ENCODE measurements at places on chromosomes 11 and 22.

- no peak for DNase-seq
Observed at GRCh38 chr11:12769834-12770345, 95.7 kb downstream of the TEAD1 start.

DNA sequence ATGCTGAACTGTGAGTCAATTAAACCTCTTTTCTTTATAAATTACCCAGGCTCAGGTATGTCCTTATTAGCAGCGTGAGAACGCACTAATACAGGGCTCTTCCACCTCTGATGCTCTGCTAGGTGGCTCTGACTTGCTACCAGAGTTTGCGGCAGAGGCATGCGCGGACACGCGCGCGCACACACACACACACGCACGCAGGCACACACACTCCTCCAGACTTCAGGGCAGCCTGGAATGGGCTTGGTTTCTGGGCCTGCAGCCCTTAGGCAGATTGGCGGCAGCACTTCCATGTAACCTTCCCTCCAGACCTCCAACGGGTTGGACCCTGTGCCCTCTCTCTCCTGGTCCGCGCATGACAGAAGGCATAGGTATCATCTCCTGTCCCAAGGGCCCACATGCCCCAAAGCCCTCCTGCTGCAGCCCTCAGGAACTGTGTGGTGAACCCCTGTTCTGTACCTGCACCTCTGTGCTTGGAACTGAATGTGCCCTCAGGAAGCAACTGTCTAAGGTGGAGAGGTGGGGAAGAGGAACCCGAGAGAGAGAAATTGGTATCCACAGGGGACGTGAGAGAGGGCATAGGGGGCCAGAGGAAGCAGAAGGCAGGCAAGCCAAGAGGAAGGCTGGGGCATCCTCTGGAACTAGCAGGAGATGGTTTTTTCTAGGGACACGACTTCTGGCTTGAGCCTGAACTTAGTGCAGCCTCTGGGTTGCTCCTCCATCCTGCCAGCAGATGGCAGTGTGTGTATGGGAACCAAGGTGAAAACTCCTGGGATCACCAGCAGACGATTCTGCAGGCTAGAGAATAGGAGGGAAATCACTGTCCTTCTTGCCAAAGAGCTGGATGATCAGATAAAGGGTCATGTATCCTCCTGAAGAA lies 23.4 kb upstream of the RIC3 start:
- DNase-seq = peak; percentile 54

- DNase-seq = peak; percentile 42
Observed at GRCh38 chr22:39215426-39216142, 29.2 kb downstream of the PDGFB start.

- no peak for DNase-seq
Observed at GRCh38 chr11:1223346-1224110, 662 bp downstream of the MUC5B start.

DNA sequence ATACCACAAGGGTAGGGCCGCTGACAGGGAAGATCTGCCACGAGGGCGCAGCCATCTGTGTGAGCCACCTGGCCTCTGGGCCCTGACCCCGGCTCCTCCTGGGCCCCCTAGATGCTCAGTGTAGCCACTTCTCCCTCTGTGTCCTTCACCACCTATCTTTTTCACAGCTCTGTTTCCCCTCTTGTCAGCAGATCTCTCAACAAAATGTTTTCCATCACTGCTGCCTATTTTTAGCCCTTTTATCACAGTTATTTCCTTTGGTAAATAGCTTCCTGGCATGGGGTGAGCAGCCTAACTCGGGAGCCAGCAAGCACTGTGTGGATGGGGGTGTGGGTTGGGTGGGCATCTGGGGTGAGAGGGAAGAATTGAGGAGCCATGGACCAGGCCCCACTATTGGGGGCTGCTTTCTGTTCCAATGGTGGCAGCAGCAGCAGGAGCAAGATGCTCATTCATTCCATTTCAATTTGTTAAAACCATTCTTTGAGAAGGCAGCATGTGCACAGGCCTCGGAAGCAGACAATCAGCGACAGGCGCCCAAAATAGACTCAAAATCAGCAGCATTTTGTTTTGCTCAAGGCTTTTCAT lies 135.2 kb upstream of the NAV2 start:
- no peak for DNase-seq

GRCh38 chr22:42262964-42263363 lies 7.5 kb downstream of the TCF20 start:
- no peak for DNase-seq
